Skeletal muscle cell (primary cell): ENCODE measurements at places on chromosomes 6 and 20.

- no peak for DNase-seq
Measured at GRCh38 chr20:48197066-48197465, 411.8 kb upstream of the SULF2 start.

DNA sequence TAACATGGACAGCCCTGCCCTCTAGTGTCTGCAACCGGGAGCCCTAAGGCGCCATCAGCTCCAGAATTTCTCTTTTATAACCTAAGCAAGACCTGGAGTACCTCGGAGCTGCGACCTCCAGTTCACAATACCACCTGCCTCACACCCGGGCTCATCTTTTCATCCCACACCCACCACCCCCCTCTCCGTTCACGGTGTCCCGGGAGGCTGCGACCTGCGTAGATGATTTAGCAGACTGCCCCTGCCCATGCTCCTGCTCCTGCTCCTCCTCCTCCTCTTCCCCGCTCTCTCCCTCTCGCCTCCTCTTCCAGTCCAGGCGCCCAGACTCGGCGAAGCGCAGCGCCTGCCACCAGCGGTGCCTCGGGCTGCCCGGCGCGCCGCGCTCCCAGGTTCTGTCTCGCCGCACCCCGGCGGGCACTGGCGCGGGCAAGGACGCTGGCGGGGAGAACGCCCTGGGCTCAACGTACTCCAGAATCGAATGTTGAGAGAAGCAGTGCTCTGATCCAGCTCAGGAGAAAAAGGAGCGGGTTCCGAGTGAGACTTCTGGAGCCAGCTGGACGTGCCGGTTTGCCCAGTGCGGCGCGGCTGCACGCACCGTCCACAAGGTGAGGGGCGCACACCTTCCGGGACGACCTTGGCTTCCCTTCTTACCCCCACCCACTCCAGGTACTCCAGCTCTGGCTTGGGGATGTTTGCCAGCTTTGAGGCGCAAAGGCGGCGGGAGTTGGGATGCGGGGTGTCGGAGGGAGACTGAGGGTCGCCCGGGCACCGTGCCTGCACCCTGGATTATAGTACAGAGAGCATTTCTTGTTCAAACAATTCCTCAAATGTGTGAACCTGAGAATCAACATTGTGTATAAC is at the start of gene HTR1E:
HTR1E (plus strand) TSS at position 310 of the 861 bp plus-strand sequence. CDS start 77,807 bp downstream, outside the sequence.
- no peak for DNase-seq

DNA sequence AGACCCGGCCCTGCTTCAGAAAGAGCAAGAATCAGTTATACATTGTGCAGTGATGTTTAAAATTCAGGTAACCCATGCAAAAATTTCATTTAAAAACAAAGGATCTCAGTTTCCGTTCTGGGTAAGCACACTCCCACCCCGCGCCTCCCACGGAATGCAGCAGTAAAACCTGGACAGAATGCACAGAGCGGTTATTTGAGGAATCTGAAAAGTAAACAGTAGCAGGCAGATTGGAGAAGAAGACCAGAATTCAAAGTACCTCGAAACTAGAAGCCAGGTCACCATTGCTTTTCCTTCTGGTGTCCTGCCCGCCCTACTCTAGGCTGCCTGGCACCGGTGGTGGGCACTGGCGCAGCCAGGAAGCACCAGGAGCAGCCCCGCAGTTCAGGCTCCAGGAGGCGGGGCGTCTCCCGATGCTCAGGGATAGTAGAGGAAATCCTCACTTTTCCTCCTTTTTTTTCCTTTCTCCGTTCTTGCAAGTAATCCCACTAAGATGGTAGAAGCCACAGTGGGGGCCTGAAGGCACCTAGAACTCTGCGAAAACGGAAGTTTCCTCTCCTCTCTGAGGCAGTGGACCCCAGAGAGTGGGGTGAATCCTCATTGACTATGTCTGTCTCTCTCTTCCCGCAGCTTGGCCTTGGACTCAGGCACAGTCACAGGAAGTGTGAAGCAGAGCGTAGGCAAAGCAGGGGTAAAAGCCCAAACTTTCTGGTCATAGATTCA is 28.3 kb downstream of the METTL24 start:
- DNase-seq: no peak

DNA sequence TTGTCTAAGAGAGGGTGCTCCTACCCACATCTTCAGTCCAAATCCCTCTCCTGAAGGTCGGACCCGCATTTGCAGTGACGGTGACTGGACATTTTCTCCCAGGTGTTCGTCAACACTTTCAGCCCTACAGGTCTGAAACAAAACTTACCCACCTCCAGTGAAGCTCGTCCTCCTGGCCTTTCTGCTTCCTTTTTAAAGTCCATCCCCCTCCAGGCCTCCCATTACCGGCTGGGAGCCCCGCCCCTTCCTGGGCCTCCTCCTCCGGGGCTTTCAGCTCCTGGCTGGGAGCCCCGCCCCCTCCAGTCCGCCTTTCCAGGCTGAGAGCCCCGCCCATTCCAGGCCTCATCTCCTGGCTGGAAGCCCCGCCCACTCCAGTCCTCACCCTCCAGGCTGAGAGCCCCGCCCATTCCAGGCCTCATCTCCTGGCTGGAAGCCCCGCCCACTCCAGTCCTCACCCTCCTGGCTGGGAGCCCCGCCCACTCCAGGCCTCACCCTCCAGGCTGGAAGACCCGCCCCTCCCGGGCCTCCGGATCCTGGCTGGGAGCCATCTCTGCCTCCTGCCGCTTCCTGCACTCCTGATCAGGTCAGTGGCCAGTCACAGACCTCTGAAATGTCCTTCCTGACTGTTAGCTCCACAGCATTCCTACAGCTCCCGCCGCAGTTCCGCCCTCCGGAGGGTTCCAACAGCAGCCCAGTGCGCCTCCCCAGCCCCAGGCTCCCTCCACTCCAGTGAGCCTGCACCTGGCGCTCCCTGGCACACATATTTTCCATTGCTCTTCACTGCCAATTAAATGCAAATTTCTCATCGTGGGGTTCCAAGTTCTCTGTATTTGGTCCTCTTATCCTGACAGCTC is 98.5 kb downstream of the LY86 start:
- DNase-seq: no peak

- no peak for DNase-seq
Measured at GRCh38 chr20:57592263-57593092, 27.7 kb downstream of the ZBP1 start.

DNA sequence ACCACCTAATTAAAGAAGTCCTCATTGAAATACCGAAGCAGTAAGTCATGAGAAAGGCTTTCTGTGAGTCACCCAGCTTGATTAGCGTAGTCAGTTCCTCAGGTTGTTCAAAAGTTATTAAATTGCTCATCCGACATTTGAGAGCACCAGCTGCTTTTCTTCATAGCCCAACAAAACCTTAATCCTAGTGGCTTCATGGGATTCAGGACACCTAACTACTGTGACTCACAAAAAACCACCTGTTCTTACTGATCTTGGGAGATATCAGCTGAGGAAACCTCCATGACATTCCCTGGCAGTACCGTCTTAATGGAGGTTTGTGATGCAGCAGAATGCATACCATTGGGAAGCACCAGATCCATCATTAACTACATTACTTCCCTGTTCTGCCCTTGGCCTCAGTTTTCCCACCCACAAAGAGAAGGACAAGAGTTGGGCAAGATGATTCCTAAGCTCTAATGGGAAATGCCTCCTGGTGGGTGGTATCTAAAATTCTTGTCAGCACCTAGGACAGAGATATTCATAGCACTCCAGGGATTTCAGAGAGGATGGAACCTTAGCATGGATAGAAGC is 103.8 kb downstream of the KHDC1L start:
- peak; percentile 24 for DNase-seq

DNA sequence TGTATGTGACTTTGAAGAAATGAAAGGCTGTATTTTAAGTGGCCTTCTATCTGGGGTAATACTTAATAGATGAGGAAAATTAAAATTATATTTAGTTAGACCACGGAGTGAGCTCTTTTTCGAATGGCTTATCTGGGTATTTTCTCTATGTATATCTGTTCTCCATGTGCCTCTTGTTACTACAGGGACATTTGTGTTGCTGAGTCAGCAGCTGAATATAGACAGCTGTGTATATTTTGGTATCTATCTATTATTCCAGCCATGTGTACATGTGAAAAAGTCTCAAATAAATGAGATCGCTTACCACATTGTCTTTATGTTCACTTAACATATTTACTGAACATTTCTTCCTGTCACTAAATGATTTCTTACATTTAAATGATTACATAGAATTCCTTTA is 57.2 kb downstream of the TMEM200A start:
- no peak for DNase-seq
